ENCODE measurements at places on chromosomes 1 and 21.

GRCh38 chr1:24925082-24925779 is 4.8 kb downstream of the RUNX3 start:
- DNase-seq = peak; percentile 77

GRCh38 chr1:55418208-55419000 is 203.2 kb upstream of the USP24 start:
- no peak for DNase-seq

- no peak for DNase-seq
These were observed 3.6 kb downstream of the NUP210L start for GRCh38 chr1:154151311-154151710.

DNA sequence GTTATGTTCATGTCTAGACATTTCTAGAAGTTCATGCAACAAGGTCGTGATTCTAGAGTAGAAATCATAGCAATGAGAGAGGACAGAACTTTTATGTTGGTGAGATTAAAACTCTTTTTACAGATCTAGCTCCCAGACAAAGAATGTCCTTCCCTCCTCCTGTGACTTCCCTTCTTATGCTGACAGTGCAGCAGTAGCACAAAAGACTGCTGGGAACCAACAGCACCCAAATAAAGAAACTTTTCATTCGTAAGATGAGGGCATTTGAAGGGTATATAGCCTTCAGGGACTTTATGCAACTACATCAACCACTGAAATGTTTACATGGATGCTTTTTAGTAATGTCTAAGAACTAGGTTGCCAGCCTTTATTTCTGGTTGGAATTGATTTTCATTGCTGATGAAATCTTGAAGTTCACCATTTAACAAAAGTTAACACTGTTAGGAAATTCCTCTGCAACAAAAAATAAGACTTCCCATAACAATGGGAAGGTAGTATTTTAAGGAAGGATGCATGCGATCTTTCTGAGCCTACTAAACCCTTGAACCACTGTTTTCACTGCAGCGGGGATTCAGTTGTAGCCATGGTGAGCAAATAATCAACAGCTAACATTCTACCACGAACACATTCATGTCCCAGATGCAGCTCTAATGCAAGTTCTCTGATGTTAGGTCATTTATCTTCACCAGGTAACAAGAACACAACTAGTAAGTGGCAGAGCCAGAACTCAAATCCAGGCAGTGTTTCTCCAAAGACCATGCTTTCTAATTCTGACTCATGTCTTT is 672.8 kb downstream of the PTPRC start:
- DNase-seq = no peak

DNA sequence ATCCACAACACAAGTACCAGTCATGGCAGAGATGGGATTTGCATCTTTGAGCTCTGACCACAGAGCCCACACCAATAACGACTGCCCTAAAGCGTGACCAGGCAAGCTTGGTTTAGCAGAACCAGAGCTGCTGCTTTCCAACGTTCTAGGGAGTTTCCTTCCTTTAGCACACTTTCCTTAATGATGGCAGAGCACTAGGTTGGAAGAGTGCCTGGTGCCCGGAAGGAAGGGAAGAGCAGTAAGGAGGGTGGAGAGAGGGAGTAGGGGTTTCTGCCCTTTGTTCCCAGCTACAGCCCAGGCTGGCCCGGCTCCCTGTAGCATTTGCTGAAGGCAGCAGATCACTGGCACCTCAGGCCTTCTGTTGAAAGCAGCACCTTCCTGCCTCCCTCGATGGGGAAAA is 6.1 kb upstream of the EVA1C start:
- no peak for DNase-seq

DNA sequence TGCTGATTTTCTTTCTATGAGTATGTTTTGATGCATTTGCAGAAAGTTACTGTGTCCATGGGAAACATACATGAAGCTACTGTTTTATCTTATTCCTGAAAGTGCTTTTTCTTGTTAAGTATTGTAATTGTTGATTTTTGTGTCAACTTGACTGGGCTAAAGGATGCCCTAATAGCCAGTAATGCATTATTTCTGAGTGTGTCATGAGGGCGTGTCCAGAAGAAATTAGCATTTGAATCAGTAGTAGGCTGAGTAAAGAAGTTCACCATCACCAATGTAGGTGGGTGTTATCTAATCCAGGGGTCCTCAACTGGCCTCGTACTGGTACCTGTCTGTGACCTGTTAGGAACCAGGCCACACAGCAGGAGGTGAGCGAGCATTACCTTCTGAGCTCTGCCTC is 760.2 kb downstream of the PLA2G4A start:
- no peak for DNase-seq

GRCh38 chr1:209823143-209824041 is 4.4 kb upstream of the UTP25 start:
- DNase-seq = no peak

DNA sequence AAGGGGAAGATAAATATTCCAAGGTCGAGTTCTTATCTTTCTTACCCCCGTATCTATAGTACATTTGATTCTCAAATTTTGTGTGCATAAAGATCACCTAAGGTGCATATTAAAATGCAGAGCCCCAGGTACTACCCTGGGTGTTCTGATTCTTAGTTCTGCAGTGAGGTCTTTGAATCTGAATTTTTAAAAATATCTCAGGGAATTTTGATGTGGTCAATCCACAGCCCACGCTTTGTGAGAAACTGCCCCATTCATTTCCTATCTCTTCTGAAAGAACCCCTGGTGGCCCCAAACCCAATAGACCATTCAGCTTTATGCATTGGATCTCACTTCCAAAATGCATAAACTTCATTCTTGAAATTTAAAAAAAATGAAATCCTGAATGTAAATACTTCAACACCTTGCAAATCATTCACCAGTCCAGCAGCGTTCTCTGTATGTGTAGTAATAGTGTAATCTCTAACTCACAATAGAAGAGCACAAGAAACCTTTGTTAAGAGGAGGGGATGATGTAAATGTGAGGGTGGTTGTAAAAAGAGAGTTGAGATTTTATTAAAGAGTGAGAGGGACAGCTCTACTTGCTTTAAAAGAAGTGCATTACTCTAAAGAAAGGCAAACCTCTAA is 108.8 kb upstream of the ZP4 start:
- DNase-seq = no peak

DNA sequence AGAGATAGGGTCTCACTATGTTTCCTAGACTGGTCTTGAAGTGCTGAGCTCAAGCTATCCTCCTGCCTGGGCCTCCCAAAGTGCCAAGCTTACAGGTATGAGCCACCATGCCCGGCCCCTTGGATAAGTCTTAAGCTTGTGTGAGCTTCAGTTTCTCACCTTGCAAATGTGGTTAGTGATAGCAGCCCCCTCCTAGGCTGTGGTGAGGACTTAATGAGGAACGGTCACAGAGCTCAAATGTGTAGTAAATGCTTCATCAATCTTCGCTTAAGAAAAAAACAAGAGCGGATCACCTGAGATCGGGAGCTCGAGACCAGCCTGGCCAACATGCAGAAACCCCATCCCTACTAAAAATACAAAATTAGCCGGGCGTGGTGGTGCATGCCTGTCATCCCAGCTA is 3.0 kb downstream of the CNR2 start:
- DNase-seq = no peak
